CD14-positive monocyte (primary cell): ENCODE measurements at places on chromosomes 3 and 15.

- H3K27ac ChIP-seq: no peak overlapping the region
- H3K4me3 ChIP-seq: no peak overlapping the region
- H3K27me3 ChIP-seq: no peaks in the 10 kb centered on the region
- no peak for DNase-seq
- no peaks in the 10 kb centered on the region for H3K4me1 ChIP-seq
Observed at GRCh38 chr3:130948929-130949328, 55.0 kb downstream of the ATP2C1 start.

GRCh38 chr3:30227571-30228301 is 378.7 kb upstream of the TGFBR2 start:
- H3K36me3 ChIP-seq: no peaks in the 10 kb centered on the region
- DNase-seq: peak; percentile 45
- H3K27ac ChIP-seq: peak overlapping the region; percentile 58
- H3K27me3 ChIP-seq: no peaks in the 10 kb centered on the region
- H3K4me1 ChIP-seq: peaks cover 46% of the 10 kb centered on the region

- H3K4me1 ChIP-seq: no peaks in the 10 kb centered on the region
- H3K4me3 ChIP-seq: no peak overlapping the region
- no peaks in the 10 kb centered on the region for H3K36me3 ChIP-seq
- H3K27me3 ChIP-seq: no peaks in the 10 kb centered on the region
- H3K27ac ChIP-seq: no peak overlapping the region
Observed at GRCh38 chr3:187507905-187508304, 139.7 kb downstream of the RTP4 start.

DNA sequence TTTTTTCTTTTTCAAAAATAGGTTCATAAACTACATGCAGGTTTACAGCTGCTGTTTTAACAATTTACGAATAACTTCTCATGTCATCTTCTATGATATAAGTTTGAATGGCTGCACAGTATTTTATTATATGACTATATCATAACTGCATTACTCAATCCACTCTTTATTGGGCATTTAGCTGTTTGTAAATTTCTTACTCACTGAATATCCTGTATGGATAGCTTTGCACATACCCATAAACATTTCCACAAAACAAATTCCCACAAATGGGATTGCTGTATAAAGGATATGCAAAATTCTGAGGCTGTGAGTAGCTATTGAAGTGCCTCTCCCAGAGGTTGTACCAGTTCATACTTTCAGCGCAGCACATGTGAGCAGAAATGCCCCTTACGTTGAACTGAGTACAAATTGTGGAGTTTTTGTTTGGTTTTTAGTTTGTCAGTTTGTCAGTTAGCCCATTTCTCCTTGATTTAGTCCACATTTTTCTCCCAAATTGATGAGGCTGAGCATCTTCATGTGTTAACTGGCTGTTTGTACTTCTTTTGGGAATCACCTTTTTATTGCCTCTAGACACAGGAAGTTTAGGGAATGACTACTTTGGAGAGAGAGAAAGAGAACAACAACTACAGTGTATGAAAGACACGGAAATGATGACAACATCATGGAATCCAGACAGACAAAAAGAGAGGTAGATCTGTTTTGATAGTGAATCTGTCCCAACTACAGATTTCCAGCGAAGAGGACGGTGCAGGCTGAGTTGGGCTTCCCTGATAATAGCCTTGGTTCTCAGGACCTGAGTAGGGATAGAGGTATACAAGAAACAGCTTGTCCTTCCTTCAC is 24.8 kb downstream of the TTC23 start:
- no peak for DNase-seq
- H3K4me3 ChIP-seq: no peak overlapping the region
- no peaks in the 10 kb centered on the region for H3K4me1 ChIP-seq
- H3K27me3 ChIP-seq: no peaks in the 10 kb centered on the region
- H3K36me3 ChIP-seq: peaks cover 5% of the 10 kb centered on the region
- no peak overlapping the region for H3K27ac ChIP-seq

DNA sequence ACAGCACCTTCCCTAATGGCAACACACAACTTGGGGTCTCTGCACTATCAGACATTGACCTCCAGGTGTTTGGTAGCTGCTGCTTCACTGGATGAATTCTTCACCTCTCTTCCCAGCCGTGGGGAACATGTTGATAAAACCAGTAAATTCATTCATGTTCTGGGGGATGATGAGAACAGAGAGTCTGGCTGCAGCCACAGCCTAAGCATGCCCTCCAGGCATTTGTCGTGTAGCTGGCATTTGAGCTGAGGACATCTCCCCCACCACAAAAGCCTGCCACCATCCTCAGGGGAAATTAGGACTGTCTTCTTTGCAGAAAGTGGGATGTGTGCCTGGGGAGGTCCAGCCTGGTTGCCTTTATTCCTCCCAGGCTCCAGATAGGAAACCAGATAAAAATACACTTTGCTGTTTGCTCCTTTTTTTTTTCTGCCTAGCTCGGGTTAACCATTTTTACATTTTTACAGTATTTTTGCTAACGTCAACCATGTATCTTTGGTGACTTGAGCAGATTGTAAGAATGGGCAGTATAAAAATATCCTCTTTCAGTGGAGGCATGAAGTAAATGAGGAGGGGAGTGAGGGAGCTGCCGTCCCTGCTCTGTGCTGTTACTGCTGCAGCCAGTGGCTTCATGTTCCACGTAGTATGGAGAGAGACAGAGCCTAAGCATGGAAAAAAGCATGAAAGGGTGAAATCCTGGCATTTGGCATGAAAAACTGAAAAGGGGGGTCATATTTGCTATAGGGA is 444.0 kb downstream of the EPHB1 start:
- DNase-seq: no peak
- peaks cover 5% of the 10 kb centered on the region for H3K4me1 ChIP-seq
- H3K27me3 ChIP-seq: no peaks in the 10 kb centered on the region
- no peaks in the 10 kb centered on the region for H3K36me3 ChIP-seq

- no peak overlapping the region for H3K4me3 ChIP-seq
- H3K27ac ChIP-seq: no peak overlapping the region
- no peaks in the 10 kb centered on the region for H3K27me3 ChIP-seq
- H3K4me1 ChIP-seq: no peaks in the 10 kb centered on the region
- no peaks in the 10 kb centered on the region for H3K36me3 ChIP-seq
- no peak for DNase-seq
Observed at GRCh38 chr3:99172736-99173657, 271.5 kb upstream of the DCBLD2 start.

- no peaks in the 10 kb centered on the region for H3K27me3 ChIP-seq
- no peak for DNase-seq
Observed at GRCh38 chr3:37820286-37820685, 41.4 kb upstream of the CTDSPL start.

- H3K27me3 ChIP-seq: peaks cover 6% of the 10 kb centered on the region
- no peaks in the 10 kb centered on the region for H3K36me3 ChIP-seq
- DNase-seq: no peak
- H3K4me1 ChIP-seq: peaks cover 12% of the 10 kb centered on the region
- no peak overlapping the region for H3K27ac ChIP-seq
Observed at GRCh38 chr15:94162939-94163338, 68.4 kb upstream of the MCTP2 start.
